ENCODE measurements at places on chromosomes 4 and X.

GRCh38 chrX:10756441-10756840, 136.1 kb upstream of the MID1 start:
- DNase-seq, result no peak

DNA sequence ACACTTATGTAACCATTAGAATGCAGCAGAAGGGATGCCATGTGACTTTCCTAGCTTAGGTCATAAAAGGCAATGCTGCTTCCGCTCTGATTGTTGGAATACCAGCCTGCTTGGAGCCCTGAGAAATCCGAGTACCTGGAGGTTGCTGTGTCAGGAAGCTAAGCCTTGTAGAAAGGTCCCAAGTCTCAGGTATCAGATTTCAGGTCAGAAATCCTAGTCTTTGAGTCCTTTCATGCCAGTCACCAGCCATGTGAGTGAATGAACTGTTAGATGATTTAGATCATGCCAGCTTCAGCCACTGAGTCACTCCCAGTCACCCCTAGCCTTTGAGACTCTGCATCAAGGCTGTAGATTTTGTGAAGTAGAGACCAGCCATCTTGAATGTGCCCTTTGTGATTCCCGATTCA, 23.5 kb downstream of the RAP1GDS1 start:
- no peak for DNase-seq

DNA sequence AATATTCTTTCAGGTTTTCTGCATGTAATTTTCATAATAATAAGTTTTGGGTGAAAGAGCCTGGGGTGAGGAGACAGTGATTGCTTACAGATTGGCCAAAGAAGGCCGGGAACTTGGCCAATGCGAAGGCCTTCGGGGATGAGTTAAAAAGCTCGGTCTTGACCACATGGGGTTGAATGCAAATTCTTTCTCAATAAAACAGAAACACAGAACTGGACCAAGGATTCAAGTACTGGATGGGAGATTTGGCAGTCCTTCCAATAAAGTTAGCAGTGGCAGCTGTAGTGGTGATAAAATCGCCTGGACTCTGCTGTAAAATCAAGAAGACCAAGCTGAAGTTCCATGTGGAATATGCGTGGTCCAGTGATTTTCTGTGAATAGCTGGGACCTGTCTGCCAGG, 282.2 kb upstream of the KLF3 start:
- DNase-seq, result no peak

DNA sequence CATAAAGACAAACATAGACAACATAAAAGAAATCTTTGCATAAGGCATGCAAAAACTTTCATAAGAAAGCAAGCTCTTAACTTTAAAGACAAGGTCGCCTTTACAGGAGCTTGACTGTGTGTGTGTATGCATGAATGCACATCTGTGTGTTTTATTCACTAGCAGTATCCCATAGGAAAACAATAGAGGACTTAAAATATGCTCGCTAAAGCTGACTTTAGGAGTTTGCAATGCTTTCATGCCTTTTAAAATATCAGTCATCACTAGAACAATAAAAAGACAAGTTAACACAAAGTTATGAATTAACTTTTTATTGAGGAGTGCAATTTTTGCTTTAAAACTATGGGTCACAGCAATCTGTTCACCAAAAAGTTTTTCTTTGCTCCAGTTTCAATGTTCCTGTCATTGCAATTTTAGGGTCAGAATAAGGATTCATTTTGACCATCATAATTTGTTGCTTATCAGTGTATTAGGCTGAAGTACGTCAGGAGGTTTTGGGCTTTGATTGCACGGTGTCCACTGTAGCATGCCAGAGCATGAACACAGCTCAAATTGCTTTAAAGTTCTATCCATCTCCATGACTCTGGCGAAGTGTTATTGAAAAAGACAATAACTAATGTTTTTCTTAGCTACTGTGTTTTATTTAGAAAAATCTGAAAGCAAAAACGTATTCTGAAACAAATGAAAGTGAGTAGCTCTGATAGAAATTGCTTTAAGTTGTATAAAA, 36.9 kb downstream of the ANXA10 start:
- no peak for DNase-seq

DNA sequence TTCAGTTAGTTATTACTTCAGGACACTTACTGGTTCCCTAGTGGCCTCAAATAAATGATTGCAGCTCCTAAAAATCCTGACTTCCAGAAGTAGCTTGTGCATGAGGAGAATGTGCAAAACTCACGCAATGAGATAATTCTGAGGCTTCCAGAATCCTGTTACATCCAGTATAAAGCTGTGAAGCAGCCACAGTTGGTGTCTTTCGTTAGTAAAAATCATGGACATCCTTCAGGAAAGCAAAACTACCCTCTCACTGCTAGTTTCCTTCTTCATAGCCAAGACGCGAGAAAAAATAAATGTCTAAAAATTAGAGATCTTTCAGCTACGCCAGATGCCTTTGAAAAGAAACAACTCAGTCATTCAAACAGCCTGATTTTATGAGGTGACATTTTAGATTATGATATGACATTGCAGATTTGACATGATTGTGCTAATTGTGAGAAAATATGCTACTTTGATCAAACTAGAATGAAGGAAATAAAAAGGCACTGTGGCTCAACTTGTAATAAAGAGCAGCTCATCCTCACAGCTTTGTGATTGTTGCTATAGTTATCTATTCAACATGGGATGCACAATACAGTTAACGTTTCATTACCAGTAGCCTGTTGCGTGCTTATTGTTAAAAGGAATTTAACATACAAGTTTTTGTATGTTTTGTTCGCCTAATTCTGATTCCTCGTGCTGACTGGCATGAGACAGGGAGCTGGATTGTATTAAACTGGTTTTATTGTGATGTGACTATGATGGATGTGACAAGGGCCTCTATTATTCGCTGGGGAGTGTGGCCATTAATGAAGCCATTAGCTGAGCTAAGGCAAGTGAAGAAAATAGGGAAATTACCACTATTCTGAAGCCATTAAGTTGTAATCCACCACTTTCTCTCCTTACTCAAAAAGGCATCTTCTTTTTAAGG, 40.5 kb downstream of the AFF2 start:
- no peak for DNase-seq

DNA sequence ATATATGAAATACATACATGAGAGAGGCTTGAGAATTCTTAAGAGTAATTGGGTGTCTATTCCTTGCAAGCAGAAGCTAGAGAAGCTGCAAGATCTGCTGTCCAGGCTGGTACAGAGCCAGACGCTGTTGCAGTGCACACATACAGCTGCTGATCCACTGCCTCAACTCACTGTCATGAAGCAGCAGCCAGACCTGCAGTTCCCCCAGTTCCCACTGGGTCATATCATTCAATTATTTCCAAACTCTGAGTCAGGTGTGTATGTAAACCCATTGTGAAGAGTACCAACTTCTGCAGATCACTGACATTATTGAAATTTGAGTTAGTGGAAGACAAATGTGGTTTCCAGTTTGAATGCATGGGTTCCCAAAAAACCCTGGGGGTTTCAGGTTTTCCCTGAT, 1212.8 kb upstream of the ADGRL3 start:
- no peak for DNase-seq

GRCh38 chr4:787561-787981, 38.4 kb downstream of the CPLX1 start:
- peak; percentile 67 for DNase-seq

- no peak for DNase-seq
These were observed 21.1 kb upstream of the PITX2 start for GRCh38 chr4:110644008-110644407.

DNA sequence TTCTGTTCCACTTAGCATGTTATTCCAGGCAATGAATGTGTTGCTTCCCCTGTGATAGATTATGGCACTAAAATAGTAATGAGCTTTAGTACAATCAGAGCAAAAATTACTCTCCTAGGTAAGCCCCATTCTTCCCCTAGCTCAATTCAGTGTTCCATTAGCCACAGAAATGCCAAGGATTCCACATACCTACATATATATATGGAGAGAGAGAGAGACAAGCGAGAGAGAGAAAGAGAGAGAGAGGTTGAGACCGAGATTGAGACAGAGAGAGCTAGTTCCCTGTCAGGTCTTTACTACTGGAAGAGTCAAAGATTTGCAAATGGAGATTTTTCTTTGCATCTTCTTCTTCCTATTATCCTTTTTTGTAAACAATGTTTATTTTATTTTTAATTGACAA, 8.7 kb downstream of the LIMCH1 start:
- DNase-seq, result no peak

DNA sequence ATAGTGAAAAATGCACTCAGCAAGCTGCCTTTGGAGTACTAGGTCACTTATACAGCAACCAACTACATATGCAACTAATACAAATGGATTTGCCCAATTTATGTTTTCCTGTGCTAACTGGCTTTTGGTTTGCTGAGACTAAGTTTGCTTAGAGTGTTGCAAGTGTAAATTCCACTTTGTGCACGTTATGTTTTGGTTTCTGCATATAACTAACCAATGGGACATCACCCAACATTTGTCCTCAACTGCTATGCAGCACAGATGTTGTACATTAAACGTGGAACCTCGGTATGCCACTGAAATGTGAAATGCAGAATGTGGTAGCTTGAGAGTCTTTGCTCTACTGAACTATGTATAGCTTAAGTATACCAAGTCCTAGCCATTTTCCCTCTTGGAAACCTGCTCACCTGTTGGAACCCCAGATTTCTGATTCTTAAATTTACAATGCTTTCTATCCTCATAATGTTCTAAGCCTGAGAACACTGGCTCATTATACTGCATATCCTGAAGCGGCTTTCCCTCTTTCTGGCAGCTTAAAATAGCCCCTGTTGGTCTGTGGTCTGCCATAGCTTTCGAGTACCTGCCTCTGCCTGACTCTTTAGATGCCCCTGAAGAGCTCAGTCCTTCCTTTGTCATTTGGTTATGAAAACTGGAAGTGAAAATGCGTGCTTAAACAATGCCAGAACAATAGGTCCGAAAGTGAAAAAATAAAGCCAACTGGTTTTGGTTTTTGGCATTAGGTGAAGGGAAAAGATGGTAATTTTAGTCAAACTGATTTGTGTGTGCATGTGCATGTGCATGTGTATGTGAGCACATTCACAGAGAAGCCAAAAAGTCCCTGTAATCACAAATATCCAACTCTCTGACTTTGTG, 158.0 kb downstream of the SH2D1A start:
- no peak for DNase-seq

GRCh38 chr4:176134670-176135069, 60.7 kb downstream of the SPATA4 start:
- no peak for DNase-seq

GRCh38 chr4:99821918-99822503, 5.4 kb downstream of the DAPP1 start:
- DNase-seq, result no peak

GRCh38 chrX:30906726-30907125, 17.7 kb upstream of the TAB3 start:
- DNase-seq, result no peak

- DNase-seq, result peak; percentile 65
These were observed 17.2 kb downstream of the RASGEF1B start for GRCh38 chr4:81454499-81454898.

GRCh38 chr4:87109945-87110344, 110.5 kb downstream of the KLHL8 start:
- DNase-seq, result no peak

GRCh38 chr4:24529555-24529954, 54.8 kb downstream of the DHX15 start:
- DNase-seq, result no peak

GRCh38 chr4:8774071-8774470, 97.6 kb downstream of the HMX1 start:
- no peak for DNase-seq

- no peak for DNase-seq
These were observed 29.0 kb upstream of the ERVMER34-1 start for GRCh38 chr4:52780206-52780605.

- DNase-seq, result no peak
These were observed 22.8 kb upstream of the MUC7 start for GRCh38 chr4:70449220-70449619.

DNA sequence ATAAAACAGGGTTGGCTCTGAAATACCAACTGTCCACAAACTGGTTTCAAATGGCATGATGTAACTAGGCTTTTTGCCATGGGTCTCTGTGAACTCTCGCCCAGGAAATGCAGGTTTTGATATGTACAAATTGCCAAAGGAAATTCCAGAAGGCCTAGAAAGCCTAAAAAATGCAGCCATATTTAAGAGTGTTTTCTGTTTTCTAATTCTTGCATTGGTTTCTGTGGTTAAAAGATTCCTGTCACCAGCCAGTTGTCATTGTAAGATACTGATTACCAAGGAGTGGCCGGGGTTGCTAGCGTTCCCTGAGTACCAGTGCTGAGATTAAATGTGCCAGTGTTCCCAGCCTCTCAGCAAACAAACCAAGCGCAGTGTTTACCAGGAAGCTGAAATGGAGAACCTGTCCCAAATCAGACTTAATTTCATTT, 53.9 kb upstream of the SORBS2 start:
- DNase-seq, result no peak

DNA sequence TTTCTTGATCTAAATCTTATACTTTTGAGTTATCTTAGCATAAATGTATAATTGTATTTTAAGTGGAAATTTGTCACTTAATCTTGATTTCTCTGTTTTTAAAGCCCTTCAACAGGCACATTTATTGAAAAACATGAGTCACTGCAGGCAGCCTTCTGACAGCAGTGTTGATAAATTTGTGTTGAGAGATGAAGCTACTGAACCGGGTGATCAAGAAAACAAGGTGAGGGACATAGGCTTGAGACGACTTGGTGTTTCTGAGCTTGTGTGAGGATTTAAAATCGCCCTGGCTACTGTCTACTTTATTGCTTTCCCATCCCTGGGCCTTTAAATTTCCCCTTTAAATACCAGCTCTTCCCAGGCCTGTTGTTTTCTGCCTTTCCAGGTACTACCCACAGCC, 55.7 kb downstream of the HTT start:
- no peak for DNase-seq

GRCh38 chr4:6452897-6453687, 19.3 kb downstream of the PPP2R2C start:
- no peak for DNase-seq

DNA sequence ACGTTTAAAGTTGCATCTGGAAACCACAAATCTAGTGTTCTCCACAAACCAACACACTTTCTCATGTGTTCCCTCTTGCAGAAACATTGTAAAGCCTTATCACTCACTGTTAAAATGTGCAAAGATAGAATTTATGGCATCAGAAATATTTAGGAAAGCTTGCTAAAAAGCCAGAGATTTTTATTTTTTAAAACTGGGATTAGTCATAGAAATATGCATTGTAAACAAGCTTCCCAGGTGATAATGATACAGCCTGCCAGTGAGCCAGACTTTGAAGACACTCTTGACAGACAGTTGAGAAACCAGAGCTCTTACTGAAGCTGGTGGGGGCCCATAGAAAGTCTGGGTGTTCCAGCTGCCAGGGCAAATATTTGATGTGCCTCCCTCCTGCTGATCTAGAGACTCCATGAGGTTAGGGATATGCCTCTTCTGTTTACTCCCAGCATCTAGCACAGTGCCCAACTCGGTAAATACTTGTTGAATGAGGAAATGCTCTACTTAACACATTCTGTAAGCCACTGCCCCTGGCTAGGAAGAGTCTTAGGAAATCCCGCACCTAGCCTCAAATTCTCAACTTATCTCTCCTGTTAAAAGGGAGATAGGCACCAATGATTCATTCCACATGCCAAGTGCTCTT, 179.0 kb upstream of the RASGEF1B start:
- no peak for DNase-seq

DNA sequence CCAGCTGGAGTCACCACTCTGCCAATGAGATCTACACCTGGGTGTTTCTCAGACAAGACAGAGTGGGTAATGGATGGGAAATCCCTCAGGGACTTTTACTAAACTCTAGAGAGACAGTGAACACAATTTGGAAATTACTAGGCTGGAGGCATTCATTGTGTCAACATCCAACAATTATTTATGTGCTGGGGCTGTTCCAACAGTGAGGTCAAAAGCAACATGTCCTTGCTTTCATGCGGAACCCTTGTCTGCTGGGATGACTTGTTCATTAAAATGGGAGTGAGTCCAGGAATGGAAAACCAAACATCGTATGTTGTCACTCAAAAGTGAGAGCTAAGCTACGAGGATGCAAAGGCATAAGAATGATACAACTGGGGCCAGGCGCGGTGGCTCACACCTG, 54.0 kb downstream of the DRD5 start:
- no peak for DNase-seq
